ENCODE measurements at places on chromosomes 2 and 18.
A peak's percentile ranks its signal among the peaks of the same experiment; 100 is the strongest.

GRCh38 chr18:34859496-34859895 lies 149.4 kb downstream of the DTNA start:
- DNase-seq, result no peak

DNA sequence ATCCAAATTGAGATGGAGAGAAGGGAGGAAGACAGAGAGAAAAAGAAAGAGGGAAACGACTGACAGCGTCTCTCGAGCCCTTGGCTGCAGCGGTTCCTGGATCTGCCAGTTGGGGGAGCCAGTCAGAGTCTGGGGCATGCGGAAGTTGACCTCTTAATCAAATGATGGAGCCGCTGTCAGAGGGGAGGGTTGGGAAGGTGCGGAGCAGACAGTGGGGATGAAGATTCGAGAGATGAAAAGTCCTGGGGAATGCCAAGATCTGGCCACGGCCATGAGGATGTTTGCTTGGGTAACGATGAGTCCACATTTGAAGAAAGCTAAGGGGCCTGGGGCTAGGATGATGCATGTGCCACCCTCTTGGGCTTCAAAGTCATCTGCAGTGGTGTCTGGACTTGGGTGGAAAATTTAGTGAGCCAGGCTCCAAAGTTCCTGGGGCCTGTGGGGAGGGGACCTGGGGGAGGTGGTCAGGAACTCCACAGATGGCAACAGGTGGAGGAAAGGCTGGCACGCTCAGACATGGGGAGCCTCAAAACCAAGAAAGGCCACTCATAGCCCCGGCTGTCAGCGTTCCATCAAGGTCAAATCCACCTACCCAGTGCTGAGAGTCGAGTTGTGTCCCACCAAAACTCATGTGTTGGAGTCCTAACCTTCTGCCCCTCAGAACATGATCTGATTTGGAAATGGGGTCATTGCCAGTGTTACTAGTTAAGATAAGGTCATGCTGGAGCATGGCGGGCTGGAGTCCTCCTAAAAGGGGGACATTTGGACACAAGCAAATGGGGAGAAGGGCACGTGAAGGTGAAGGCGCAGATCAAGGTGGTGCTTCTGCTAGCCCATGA lies 200.1 kb downstream of the NDUFA10 start:
- no peak for DNase-seq

DNA sequence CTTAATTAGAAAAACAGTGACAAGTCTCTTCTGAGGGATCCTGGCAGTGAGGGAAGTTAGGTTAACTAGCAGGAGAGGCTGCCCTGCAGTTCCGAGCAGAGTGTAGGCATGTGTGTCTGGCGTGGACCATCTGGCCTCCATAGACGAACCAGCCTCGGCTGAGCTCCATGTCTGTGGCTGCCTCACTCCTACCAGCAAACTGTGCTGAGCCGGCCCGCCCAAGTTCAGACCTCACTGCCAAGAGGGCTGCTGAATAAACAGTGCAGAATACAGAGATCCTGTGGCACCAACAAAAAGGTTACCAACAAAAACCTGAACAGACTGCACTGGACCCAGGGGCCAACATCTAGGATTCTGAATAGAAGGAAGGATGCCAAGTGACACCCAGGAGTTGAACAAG lies 27.3 kb downstream of the INO80C start:
- DNase-seq, result no peak

- DNase-seq, result peak; percentile 19
Observed at GRCh38 chr2:165277295-165277694, 38.1 kb downstream of the SCN2A start.

GRCh38 chr2:126878601-126879000 lies 20.1 kb upstream of the TEX51 start:
- DNase-seq, result no peak

DNA sequence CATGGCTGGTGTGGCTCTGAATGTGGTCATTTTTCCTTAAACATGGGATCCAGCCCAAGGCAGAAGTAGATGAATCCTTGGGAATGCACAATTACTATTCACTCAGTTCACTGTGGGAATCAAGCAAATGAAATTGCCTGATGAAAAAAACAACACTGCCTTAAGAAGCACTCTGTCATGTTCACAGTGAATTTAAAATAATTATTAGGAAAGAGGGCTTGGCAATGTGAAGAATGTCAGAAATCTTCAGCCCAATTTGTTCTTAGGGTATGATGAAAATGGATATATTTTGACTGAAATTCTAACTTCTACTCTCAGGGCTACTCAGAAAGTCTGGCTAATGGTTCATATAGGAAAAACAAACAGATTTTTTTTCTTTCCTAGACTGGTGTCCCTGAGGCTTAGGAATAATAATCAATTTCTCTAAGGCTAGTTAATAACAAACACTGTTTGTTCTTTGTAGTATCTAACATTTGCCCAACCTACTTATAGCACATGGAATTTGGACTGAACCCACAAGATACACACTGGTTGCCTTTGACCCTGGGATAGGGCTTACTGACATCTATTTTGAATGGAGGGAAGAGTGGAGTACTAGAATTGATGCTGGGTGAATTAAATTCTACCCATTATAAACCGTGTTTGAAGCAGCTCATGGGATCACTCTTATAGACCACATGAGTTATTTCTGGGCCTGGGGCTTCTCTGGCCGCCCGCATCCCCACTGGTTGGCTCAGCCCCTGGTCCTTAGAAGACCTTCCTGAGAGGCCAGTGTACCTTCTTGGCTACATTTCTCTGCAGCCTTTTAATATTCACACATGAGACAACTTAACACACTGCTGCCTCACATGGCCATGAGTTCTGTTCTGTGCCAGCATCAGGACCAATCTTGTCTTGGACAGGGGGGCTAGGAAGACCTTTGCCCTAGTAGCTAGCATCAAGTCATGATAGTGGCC lies 8.3 kb upstream of the MRPL33 start:
- DNase-seq, result peak; percentile 66

DNA sequence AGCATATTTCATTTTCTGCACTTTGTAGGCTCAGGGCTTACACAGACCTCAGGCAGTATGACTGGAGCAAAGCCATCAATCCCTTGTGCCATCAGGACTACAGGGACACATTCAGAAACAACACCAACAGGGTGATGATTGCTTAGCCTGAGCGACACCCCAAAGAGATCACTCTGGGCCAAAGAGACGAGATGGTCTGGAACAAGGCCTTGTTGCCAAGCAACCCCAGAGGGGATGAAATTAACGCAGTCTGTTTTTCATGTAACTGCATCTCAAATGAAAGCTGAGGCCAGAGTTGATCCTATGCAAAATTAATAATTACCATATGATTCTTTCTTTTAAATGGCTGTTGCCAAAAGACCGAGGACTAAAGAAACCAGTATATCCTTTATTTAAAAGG lies 20.2 kb upstream of the B3GNT2 start:
- no peak for DNase-seq

GRCh38 chr2:25388491-25388890 lies 46.8 kb upstream of the DNMT3A start:
- DNase-seq, result no peak

- DNase-seq, result no peak
Observed at GRCh38 chr2:72627083-72627482, 198.8 kb downstream of the EXOC6B start.

DNA sequence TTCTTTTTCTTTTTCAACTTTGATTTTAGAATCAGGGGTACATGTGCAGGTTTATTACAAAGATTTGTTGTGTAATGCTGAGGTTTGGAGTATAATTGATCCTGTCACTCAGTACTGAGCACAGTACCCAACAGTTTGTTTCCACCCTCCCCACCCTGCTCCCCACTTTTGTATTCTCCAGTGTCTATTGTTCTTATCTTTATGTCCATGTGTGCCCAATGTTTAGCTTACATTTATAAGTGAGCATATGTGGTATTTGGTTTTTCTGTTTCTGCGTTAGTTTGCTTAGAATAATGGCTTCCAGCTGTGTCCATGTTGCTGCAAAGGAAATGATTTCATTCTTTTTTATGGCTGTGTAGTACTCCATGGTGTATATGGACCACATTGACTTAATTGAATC lies 43.1 kb downstream of the RDH14 start:
- DNase-seq, result no peak

DNA sequence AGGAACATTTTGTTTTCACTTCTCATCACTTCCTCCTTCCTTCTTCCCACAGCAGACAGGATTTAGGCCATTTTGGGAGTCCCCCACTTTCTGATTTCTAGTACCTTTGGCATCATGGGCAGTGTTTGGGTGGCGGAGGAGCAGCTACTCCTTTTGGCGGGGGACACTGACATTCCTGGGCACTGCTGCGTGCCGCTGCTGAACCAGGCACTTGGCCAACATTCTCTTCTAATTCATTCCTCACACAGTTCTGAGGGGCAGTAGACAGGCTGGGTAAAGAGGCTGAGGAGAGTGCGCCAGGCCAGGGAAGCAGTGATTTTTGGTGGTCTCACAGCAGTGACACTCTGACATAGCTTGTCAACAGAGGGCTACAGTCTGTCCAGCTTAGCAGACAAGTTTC lies 270.2 kb downstream of the LOXHD1 start:
- peak; percentile 25 for DNase-seq

GRCh38 chr2:156908825-156909224 lies 348.7 kb upstream of the GALNT5 start:
- peak; percentile 83 for DNase-seq

- DNase-seq, result no peak
Observed at GRCh38 chr2:146677280-146677679, 1167.5 kb upstream of the ACVR2A start.

DNA sequence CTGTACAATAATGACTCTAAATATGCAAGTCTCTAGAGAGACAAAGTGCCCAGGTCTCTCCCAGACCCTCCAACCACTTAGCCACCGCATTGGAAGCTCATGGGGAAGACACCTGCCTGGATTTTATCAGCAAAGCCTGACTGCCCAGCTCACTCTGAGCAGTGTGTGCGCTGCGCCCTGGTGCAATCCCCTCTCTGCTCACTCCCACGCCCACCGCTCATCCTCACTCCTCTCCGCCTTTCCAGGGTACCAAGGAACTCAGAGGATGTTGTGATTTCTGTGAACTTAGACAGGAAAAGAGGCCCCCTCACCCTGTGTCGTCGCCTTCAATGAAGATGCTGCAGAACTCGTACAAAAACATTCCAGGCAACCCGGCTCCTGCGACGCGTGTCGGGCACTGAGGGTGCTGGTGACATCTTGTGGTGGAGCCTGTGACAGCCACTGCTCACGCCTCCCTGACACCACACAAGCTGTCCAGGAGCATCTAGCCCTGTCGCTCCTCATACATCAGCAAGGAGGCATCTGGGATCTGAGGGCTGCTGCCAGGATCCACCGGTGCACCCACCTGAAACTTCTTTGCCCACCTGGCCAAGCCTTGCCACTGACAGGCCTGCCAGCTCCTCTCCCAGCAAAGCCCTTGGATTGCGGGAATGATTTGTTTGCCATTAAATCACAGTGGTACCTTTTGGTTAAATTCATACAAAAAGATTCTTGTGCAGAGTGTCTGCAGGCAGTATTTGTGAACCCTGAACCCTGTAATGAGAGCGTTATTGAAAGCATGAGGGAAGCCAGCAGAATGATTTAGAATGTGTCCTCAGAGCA lies 220.4 kb downstream of the ZNF516 start:
- no peak for DNase-seq

DNA sequence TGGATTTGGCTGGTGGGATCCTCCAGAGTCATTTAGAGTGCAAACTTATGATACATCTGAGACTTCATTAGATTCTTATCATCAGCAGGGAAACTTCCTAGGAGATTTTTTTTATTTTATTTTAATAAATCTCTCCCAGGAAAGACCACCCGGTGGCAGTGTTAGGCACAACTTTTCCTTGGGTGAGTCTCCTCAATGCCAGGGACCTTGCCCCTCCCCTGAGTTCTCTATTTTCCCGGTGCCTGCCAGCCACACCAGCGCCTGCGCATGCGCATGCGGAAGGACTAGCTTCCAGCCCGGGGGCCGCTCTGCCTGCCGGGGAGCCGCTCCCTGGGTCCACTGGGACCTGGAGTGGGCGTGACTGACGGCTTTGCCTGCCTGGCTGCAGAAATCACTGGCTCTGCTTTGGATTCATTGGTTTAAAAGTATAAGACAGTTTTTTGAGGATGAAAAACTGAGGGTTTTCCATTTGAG lies 86.6 kb downstream of the TMEM182 start:
- peak; percentile 54 for DNase-seq

Data from fibroblast of upper back skin (primary cell).